ENCODE measurements at places on chromosomes 13 and 19.

DNA sequence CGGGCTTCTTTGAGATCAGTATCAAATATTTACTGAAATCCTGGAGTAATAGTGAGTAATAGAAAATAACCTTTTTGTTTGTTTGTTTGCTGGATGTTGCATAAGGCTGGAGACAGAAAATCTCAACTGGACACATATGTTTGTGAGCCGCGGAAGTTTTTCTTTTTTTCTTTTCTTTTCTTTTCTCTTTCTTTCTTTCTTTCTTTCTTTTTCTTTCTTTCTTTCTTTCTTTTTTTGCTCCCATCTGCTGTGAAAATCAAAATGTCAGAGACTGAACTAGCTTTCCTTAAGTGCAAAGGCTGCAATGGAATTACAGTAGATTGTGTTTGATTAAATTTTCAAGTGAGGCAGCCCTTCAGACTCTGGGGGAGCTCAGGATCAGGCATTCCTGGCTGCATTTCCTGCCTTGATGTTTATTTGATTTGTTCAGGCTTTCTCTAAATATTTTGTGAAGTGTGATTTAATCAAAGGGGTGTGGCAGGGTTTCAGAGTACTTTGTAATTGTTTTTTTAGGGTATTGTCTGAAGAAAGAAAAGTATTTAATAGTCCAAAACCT is 319 bp downstream of the FRY start:
- DNase-seq, result no peak

GRCh38 chr13:99911069-99911964 is 60.2 kb downstream of the ZIC5 start:
- DNase-seq, result no peak

- no peak for DNase-seq
Measured at GRCh38 chr13:113166266-113166665, 7.8 kb downstream of the PROZ start.

- DNase-seq, result no peak
Measured at GRCh38 chr19:43790587-43790986, 9.8 kb upstream of the KCNN4 start.

DNA sequence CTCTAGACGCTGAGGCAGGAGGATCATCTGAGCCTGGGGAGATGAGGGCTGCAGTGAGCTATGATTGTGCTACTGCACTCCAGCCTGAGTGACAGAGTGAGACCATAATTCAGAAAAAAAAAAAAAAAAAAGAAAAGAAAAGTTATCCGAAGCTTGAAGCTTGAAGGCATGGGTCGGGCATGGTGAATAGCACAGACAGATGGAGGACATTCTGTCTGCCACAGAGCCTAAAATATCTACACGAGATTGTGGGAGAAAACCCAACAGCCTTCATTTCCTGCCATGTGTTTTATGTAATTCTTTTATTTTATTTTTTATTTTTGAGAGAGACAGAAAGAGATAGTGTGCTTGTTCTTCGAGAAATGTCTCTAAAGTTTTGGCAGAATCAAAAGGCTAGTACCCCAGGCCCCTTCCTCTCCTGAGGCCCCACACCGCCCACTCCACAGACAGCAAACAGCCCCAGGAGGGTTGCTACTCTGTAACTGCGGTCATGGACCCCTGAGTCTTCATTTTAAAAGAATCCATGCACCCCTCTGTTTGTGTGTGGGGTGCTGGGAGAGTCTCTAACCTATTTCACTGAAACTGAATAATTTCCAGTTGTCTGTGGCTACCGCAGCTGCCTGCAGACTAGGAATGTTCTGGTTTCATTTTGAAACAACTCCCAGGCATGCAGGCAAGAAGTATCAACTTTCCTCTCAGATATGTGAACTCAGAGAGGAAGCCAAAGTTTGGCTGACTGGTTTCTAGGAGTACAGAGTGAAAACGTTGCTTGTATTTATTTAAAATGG is 38.4 kb upstream of the RCBTB2 start:
- DNase-seq, result no peak

- DNase-seq, result no peak
Measured at GRCh38 chr13:26280822-26281221, 26.9 kb downstream of the CDK8 start.

GRCh38 chr19:33947265-33947964 is 150.7 kb downstream of the KCTD15 start:
- DNase-seq, result no peak

- DNase-seq, result no peak
Measured at GRCh38 chr13:97257800-97258799, 36.0 kb downstream of the MBNL2 start.

DNA sequence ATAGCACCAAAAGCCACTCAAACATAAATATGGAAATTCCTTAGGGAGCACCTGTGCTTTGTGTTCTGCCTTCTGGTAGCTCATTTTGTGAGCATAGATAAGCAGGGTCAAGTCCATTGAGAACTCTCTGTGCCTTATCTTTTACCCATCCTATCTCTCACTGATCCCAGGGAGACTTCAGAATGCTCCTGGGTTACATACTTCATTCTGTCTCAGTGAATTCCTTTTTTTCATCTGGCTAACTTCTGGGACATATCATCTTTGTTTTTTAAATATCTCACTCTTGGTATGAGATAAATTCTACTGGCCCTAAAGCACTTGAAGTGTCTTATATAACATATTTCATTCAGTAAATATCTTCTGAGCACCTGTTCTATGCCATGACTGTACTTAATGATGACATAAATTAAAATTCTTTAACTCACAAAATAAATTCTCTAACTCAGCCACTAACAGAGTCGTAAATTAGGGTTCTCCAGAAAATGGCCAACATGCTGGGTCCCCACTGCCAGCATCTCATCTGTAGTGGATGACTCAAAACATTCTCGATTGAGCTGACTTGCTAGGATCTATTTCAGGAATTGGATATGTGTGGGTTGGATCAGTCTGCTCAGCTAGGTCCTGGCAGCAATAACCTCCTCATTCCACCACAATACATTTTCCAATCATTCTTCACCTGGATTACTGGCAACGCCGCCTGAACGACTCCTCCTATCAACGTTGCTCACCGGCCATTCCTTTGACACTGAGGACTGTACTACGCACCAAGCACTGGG is 170.2 kb downstream of the FOXO1 start:
- DNase-seq, result no peak

DNA sequence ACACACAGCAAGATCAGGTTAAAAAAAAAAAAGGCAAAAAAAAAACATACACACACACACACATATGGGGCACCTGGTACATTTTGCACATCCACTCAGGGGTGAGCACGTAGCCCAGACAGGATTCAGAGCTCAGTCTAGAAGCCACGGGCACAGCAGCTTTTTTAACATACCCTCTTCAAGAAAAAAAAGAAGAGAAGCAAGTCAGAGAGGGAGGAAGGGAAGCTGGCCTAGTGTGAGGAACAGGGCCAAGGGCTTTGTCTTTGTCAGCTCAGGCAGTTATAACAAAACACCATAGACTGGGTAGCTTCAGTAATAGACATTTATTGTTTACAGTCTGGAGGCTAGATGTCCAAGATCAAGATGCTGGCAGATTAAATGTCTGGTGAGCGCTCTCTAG is 2.3 kb upstream of the TPM4 start:
- DNase-seq, result no peak

DNA sequence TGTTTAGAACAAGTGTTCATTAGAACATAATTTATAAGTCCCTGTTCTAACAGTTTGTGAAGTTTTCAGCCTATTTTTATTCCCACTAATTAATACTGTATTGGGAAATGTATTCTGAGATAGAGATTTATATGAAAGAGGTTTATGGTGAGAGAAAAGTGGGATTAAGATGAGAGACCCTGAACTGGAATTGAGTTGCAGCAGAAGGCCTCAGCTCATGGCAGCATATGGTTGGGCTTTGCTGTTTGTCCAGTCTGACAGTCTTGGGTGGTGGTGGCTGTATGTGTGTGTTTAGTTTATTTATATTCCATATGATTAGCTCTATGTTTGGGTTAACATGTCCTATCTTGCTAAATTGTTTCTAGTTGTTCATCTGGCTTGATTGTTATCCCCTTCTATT is 575.1 kb downstream of the SLITRK5 start:
- no peak for DNase-seq

GRCh38 chr13:59413126-59413525 is 750.6 kb downstream of the DIAPH3 start:
- no peak for DNase-seq

DNA sequence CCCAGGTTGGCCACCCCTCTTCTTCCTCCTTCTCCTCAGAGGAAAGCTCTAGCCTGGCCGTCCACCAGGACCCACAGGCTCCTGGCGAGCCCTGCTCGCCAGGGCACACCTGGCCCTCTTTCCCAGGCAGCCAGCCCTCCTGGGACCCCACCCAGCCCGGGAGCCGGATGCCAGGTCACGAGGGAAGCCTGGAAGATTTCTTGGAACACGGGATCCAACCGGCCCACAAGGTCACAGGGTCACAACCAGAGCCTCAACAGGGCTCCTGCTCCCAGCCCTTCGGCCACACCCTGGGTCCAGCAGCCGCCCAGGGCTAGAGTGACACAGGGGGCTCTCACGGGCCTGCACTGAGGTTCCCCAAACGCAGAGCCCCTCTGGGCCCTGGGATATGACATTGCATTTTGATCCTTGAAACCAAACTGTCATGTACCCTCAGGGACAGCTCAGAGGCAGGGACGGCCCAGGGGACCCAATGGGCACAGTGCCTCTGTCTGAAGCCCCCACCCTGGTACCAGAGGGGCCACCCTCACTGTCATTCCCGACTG is 5.5 kb downstream of the MKNK2 start:
- no peak for DNase-seq

DNA sequence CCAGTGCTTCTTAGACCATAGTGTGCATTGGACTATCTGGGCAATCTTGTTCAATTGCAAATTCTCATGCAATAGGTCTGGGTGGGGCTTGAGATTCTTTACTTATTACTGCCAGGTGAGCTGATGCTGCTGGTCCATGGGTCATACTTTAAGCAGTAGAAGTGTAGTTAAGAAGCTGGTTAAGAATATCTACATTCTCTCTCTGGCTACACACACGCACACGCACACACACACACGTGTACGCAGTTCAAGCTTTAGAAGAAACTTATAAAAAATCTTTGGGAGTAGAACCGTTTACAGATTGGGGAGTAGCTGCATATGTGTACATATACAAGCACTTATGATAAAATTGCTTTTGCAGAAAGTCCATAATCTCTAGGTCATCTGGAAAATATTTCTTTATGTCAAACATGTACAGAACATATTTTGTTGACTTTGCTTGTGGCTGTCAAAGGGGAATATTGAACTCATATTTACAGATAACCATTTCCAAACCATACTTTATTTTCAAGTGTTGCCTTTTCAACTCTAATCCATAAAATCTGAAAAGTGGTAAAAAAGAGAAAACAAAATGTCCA is 99.7 kb downstream of the GPC6 start:
- DNase-seq, result no peak

DNA sequence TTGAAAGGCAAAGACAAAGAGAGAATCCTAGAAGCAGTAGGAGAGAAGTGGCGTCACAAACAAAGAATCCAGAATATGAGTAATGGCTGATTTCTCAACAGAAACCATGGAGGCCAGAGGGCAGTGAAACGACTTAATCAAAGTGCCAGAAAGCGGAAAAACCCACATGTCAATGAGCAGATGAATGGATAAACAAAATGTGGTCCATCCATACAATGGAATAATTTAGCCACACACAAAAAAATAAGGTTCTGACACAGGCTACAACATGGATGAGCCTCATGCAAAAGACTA is 52.2 kb upstream of the RANBP3 start:
- no peak for DNase-seq

- no peak for DNase-seq
Measured at GRCh38 chr19:23832717-23833327, 74.1 kb upstream of the ZNF681 start.

- DNase-seq, result no peak
Measured at GRCh38 chr13:45436953-45437352, 18.8 kb upstream of the SLC25A30 start.

DNA sequence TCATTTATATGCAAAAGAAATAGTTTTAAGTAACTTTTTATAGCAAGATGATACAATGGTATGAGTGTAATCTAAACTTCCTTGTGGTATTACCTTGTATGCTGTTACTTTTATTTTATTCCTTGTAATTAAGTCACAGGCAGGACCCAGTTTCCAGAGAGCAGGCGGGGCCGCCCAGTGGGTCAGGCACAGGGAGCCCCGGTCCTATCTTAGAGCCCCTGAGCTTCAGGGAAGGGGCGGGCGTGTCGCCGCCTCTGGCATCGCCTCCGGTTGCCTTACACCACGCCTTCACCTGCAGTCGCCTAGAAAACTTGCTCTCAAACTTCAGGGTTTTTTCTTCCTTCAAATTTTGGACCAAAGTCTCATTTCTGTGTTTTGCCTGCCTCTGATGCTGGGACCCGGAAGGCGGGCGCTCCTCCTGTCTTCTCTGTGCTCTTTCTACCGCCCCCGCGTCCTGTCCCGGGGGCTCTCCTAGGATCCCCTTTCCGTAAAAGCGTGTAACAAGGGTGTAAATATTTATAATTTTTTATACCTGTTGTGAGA is 10.2 kb downstream of the PLPPR3 start:
- DNase-seq, result no peak

DNA sequence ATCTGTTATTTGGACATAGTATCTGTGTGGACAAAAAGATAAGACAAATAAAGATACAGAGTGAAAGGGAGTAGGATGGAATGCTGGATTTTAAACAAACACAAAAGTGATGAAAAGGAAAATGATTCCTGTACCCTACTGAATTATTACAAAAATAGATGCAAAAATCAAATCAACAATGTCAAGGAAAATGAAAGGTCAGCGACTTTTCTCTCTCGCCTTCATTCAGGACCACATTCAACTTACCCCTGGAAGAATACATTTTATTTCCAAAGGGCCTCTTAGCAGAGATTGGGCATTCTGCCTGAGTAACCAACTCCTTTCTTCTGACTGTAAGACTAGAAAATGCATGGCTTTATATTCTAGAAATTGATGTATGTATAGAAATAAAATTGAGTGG is 28.8 kb upstream of the FAM124A start:
- DNase-seq, result no peak

DNA sequence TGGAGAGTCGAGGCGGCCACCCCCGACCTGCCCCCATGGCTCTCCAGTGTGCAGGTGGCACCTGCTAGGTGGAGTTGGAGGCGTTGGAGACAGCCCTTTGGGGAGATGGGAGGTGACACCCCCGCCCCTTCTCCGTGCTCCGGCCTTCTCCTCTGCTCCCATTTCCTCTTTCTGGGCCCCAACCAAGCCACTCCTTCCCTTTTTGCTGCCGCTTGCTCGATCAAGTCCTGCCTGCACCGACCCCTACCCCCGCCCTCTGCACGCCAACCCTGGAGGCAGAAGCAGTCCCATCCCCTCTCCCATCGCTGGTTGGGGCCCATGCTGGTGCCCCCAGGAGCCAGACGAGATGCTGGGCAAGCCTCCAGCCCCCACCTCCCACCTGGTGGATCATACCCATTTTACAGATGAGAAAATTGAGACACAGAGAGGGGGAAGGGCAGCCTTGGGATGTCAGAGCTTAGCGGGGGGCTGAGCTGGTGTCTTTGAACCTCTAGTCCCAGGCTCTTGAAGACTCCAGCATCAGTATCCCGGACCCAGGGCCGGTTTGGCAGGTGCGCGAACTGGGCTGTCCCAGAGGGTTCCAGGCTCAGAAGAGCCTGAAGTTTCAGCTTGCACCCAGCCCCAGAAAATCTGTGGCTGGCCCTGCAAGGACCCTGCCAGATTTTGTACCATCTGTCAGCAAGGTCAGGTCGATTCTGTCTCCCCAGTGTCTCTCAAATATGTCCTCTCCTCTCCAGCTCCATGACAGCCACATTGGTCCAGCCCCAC is 10.3 kb downstream of the GNA15 start:
- DNase-seq, result no peak

GRCh38 chr13:52695856-52696255 is 43.2 kb downstream of the SUGT1 start:
- no peak for DNase-seq
